Gastroesophageal sphincter (tissue), 4 donors: ENCODE measurements at places on chromosomes 1 and 21. TPM values are rescaled to one million over a fixed set of nuclear protein-coding genes. Genes with fewer than 3 reads are reported as not detected.

DNA sequence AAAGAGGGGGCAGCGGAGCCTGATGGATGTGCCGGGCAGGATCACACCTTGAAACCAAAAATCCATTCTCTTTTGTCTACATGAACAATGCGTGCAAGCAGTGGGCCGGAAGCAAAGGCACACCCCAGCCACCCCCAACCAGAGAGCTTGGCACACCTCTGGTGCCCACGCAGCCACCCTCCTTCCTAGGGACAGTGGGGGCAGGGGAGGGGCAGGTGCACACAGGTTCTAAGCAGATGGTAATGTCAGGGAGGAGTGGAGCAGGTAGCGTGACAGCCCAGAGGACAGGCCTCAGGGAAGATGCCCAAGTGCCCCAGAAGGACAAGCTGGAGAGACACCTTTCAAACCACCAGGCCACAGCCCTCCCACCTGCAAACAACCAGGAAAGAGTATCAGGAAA is 36.5 kb downstream of the SYF2 start:
- ATAC-seq = no peak
- H3K27ac ChIP-seq = no peak overlapping the region
- peaks cover 54% of the 10 kb centered on the region for H3K27me3 ChIP-seq
- no peak overlapping the region for H3K4me3 ChIP-seq

DNA sequence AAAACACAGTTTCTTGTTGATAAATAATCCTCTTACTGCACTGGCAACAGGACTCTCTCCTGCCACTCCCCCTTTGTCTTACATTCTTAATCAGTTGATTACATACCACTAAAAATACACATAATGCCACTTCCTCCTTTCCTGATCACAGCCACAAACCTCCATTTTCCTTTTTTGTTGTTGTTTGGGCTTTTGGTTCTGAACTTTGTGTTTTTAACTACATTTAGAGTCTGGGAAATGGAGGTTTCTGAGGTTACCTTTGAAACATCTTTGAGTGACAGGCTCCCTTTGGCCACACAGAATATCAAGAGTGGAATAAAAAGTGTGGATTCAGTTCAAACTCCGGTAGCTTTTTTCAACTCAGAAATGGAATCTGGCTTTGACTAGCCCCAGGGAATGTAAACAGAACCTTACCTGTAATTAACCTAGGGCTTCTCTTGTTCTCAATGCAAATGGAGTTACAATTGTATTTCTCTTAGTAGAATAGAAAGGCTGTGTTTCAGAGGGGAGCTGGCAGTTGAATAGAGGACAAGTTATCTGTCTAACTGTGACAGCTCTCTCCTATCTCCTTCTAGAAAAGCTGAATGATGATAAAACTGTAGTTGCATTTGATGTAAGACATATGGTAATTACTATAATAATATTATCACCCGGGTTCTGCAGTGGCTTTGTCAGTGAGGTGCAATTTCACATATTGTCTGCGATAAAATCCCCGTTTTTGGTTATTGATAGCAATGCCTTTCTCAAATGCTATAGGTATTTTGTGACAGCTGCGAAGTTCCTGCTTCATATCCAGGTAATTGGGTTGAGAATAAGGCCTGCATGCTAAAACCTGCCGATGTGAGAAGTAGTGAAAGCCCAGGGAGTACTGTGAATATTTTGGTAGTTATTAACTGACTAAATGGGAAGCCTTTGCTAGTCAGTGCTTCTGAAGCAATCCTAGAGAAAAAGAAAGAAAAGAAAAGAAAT is 66.9 kb downstream of the ST6GALNAC5 start:
- H3K36me3 ChIP-seq = no peaks in the 10 kb centered on the region
- H3K27me3 ChIP-seq = no peaks in the 10 kb centered on the region
- H3K4me1 ChIP-seq = no peaks in the 10 kb centered on the region
- ATAC-seq = no peak
- no peak overlapping the region for H3K4me3 ChIP-seq

DNA sequence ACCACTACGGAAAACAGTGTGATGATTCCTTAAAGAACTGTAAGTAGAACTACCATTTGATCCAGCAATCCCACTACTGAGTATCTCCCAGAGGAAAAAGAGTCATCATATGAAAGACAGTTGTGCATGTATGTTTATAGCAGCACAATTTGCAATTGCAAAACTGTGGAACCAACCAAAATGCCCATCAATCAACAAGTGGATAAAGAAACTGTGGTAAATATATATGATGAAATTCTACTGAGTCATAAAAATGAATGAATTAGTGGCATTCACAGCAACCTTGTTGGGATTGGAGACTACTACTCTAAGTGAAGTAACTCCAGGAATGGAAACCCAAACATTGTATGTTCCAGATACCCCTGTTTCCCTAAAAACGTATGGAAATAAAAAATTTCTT is 337.0 kb upstream of the PTBP2 start:
- H3K36me3 ChIP-seq = no peaks in the 10 kb centered on the region
- no peak for ATAC-seq
- H3K27me3 ChIP-seq = no peaks in the 10 kb centered on the region
- no peak overlapping the region for H3K27ac ChIP-seq

The C4BPA gene
- total RNA-seq = not detected

DNA sequence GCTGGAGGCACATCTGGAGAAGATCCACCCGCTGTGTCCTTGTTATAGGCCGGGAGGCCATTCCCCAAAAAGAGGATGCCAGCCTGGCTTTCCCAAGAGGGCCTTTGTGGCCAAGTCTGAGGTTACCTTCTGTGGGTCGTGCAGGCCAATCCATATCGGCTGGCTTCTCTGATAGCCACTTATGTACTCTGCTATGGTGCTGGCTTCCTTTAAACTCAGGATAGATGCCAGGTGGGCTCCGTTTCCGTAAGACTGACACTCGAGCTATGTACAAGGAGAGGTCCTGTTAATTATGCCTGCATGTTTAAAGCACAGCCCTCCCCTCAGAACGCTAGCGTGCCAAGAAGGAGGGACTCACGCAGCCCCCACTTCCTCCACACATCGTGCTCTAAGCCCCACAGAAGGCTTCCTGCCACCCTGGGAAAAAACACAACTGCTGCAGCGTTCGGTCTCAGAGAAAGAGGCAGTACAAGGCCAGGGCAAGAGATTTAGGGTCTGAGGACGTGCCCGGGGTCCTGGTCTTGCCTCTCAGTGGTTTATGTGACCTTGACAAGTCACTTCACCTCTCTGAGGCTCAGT is 11.6 kb downstream of the REG4 start:
- no peak for ATAC-seq
- H3K36me3 ChIP-seq = no peaks in the 10 kb centered on the region
- H3K4me3 ChIP-seq = no peak overlapping the region
- H3K27me3 ChIP-seq = no peaks in the 10 kb centered on the region
- no peaks in the 10 kb centered on the region for H3K4me1 ChIP-seq
- H3K27ac ChIP-seq = no peak overlapping the region

The SPRR4 gene
- total RNA-seq = not detected

The VPS13D gene
- 72.2 TPM for total RNA-seq

The SHE gene
- total RNA-seq = 13.9 TPM
